ENCODE measurements at places on chromosomes 13 and 19.

DNA sequence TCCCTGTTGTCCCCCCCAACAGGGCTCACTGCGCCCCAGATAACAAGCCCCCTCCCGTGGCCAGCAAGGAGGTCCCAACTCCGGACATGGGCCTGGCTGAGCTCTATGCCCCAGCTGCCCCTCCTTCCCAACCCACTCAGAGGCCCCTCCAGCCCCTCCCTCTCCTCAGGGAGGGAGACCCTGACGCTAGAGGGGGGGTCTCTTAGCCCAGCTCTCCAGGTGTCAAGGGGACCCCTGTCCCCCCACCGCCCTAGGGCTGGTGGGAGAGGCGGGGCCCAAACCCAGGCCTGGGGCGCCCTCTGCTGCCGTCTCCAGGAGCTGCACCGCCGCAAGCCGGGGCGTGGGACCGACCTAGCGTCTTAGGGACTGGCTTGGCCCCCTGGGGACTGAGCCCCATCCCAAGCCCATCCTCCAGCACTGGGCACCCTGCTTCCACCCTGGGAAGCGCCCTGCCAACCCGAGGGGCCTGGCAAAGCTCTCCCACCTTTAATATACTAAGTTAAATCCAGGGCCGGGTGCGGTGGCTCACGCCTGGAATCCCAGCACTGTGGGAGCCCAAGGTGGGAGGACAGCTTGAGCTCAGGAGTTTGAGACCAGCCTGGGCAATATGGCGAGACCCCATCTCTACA, 1.4 kb downstream of the GRIN3B start:
- DNase-seq, result no peak

DNA sequence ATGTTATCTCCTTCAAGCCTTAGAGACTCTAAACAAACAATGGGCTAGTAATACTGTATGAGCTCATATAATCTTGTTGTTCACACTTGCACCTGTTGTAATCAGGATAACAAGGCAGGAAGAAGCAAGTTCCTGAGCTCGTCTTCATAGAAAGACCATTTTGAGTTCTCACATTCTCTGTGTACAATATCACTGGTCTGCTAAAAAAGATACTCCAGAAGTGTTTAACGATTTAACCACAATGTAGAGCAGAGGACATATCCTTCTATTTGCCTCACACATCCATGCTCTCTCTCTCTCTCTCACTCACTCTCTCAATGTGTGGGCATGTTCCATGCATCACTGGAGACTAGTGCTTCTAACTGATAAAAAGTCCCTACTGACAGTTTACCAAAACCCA, 122.9 kb downstream of the MIPEP start:
- no peak for DNase-seq

GRCh38 chr13:102386461-102386860, 15.4 kb downstream of the FGF14 start:
- DNase-seq, result no peak

GRCh38 chr13:77674852-77675251, 22.6 kb upstream of the SLAIN1 start:
- no peak for DNase-seq

DNA sequence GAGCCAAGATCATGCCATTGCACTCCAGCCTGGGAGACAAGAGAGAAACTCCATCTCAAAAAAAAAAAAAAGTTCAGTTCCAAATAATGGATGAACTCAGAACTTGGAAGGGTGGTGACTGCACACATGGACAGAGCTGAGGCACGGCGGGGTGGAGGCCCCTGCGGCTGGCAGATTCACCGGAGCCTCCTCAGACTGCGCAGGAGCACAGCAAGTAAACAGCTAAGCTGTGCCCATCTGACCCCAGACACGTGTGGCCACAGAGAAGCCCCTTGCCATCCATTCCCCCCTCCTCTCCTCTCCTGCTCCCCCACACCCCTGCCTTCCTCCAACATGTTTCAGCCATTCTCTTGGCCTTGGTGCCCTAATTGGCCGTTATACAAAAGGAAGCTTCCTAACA, 15.6 kb upstream of the PROZ start:
- no peak for DNase-seq

GRCh38 chr13:73138638-73139491, 80.1 kb downstream of the KLF5 start:
- DNase-seq, result peak; percentile 97
